A172 (cell line): ENCODE measurements at places on chromosomes 7 and 10.
A peak's percentile ranks its signal among the peaks of the same experiment; 100 is the strongest.

DNA sequence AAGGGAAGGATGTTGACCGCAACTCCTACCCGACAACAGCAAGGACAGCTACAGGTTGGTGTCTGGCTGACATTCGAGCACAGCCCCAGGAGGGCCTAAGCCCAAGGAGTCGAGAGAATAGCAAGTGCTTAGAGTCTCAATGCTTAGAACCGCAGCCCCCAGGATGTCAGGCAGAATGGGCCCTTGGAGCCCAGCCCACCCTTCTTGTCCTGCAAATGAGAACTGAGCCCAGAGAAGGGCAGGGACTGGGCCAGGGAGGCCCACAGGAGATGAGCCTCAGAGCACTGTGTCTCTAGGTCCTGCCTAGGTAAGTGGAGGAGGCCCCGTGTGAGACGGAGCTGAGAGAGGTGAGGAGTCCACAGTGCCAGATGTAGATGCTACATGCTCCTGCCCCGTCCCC is 173.3 kb upstream of the ZMIZ1 start:
- no peak for DNase-seq

- DNase-seq: no peak
These were observed 149.7 kb upstream of the EEPD1 start for GRCh38 chr7:36003343-36003742.

DNA sequence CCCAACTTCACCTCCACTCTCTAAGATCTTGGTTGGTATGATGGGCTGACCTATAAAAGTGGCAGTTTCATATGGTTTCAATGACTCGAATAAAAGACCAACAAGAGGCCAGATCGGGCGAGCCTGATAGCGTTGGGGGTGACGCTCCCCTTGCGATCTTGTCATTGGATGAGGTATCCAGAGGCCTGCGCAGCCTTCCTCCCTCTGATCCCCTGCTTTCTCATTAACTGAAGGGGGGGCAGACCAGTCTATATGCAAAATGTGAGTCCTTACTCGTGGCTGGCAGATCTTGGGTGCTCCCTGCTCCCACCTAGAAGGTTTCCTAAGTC is 937 bp upstream of the COBL start:
- no peak for DNase-seq

GRCh38 chr7:153948060-153948459 is 104.1 kb upstream of the DPP6 start:
- no peak for DNase-seq

DNA sequence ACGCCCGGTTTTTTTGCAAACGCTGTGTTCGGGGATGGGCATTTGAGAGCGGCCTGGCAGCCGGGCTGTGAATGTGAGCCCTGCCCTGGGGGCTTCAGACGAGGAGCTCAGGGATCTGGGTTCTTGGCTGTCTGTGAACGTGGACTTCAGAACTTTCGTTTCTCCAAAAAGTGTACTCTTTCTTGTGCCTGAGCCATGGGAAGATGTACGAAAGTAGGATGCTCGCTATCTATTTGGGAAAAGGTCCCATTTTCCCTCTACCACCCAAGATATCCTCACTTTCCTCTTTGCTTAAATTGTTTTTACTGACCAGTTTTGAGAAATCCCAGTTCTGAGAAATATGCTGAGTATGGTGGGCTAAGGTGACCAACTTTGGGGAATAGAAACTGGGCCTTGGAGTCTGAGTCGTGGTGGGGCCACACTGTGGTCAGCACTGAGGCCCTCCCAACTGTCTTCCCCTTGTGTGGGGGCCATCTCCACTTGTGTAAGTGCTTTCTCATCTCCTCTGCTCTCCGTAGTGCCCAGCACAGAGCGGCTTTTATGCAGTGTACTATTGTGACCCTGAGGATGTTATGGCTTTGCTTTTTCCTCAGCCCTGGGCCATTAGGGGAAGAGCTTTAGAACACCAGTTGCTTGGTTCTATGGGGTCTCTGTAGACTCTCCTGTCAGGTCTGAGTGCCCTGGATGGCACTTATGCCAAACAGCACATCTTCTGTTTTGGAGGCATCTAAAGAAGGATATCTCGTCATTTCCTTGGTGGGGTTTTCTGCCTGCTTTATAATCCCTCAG is 918 bp downstream of the DBNL start:
- no peak for DNase-seq

- DNase-seq: no peak
These were observed 459.3 kb upstream of the NRP1 start for GRCh38 chr10:33793793-33794192.

DNA sequence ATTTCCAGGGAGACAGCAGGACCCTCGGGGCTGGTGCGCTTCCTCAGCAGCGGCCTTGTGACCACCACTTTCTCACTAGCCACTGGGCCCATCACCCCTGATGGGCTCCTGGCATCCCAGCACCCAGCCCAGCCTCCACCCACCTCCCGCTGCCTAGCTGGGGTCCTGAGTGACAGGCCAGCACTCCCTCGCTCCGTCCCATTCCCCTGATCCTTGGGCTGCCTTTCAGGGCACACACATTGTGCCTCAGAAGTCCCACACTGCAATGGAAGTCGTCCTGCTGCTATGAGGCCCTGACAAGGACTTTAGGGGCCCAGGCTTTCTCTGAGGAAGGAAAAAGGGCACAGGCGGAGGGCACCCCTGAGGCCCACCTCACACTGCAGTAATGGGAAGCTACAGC is 12.4 kb downstream of the CAMK2B start:
- DNase-seq: no peak

DNA sequence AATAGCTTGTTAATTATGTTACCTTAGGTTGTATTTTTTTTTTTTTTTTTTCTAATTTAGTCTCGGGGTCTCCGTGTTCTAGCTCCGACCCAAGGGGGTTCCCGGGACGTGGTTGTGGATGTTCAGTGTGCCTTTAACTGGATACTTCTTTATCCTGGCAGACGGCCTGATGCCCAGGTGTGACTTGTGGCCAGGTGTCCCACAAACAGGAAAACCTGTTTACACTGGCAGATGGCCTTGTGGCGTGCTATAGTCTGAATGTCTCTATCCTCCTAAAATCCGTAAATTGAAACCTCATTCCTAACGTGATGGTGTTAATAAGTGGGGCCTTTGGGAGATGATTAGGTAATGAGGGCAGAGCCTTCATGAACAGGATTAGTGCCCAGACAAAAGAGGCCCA is 546.4 kb upstream of the C7orf33 start:
- no peak for DNase-seq

DNA sequence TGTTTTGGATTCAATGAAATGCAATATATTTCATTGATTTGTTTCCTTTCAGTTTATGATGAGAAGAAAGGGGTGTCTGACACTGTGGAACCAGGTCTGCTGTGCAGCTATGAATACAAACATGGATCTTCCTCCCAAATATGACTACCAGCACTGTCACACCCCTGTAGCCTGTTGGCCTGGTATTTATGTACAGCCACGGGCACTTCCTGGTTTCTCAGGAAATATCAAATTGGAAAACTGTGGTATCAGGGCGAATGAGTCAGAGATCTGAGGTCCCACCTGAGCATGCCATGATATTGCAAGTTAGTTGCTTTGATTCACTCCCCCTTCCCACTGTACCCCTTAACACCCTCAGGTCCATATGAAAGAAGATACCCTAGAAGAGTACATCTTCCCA is 87.8 kb downstream of the DNMBP start:
- peak; percentile 69 for DNase-seq

DNA sequence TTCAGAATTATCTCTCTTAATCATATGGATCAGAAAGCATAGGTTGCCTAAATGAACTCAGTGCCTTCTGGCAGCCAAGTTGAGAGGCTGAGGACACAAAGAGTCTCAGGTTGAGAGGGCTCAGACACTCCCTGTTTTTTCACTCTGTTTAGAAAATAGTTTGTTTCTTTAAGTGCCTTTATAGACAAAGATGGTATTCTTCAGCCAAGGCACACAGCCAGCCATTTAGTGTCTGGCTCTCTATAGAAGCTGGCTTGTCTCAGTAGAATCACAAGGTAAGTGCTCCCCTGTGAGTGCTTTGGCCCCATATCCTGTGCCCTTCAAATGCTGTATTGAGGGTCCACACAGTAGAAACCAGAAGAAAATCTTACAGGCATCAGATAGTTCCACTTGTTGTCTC is 3.6 kb downstream of the GPR158 start:
- no peak for DNase-seq

- DNase-seq: no peak
These were observed 681 bp upstream of the SPOCK2 start for GRCh38 chr10:72088889-72089575.

- DNase-seq: peak; percentile 65
These were observed 29.7 kb downstream of the AGAP3 start for GRCh38 chr7:151115836-151116418.

GRCh38 chr10:15863733-15864132 is 3.4 kb upstream of the MINDY3 start:
- no peak for DNase-seq

DNA sequence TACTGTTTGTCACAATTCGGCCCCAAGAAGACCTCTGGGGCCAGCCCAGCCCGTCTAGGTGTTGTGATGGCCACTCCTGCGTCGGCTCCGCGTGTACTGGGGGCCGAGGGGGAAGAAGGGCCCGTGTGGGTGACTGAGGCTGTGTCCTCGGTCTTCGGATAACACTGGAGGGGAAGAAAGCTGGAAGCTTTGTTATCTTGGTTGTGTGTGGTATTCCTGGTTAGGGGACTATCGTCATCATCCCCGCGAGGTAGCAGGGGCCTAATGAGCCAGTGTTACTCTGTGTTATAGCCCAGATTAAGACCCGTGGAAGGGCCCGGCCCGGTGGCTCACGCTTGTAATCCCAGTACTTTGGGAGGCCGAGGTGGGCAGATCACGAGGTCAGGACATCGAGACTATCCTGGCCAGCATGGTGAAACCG is 854 bp downstream of the MTG1 start:
- no peak for DNase-seq

GRCh38 chr7:90760892-90761291 is 164.8 kb downstream of the CDK14 start:
- no peak for DNase-seq

- DNase-seq: no peak
These were observed 38.4 kb upstream of the PLXNA4 start for GRCh38 chr7:132614428-132615318.

DNA sequence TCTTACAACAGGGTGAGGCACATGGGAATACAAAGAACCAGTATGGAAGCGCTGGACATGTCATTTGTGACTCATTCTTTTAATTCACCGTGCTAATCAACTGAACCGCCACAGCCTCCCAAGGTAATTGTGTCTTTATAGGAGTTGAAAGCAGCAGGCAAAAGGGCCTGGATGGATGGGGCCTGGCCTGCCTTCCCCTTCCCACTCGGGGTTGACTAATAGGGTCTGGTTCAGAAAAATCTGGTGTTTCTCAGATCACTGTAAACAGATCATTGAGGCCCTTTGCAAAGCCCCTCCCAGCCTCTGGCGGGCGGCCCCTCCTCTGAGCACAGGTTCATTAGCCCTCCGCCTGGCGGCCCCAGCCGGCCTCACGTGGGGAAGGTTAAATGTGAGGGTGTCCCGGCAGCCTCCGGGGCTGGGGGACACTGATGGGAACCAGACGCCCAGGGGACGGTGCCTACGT is 100.8 kb downstream of the EBF3 start:
- no peak for DNase-seq

DNA sequence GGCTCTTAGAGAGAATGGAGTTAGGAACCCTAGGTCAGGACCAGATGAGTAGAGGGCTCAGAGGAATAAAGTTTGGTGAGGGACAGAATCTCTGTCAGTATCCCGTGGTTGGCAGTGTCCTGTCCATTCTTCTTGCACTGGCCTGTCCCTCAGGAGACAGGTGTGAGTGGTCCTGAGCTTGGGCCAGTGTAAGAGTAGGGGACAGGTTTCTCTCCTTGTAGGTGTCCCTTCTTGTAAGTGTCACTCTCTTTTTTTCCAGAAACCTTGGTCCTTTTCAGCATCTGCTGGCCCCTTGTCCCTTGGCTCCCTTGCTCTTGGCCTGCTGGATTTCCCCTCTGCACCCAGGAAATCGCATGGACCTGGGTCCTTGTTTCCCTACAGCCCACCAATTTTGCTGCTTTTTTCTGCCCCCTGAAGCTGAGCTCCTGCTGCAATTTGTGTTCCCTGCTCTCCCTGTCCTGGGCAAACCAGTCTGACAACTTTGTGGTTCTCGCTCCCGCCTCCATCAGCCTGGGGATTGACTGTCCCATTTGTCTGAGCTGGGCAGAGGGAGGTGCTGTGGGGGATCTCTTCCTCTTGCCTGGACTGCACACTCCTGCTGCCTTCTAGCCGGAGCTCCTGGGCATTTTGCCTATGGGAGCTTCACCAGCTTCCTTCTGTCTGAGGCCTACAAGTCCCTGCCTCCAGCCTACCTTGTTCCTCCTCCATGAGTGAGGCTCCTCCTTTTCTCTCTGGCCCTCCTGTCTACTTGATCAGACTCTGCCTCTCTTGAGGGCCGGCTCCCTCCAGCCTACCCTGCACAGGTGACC is 6.5 kb downstream of the TSPAN14 start:
- peak; percentile 19 for DNase-seq

- no peak for DNase-seq
These were observed 168.1 kb downstream of the FAM107B start for GRCh38 chr10:14606633-14607032.

- no peak for DNase-seq
These were observed 117.6 kb downstream of the HTR7 start for GRCh38 chr10:90740265-90740664.

- no peak for DNase-seq
These were observed 218.2 kb upstream of the PODXL start for GRCh38 chr7:131774419-131775220.

GRCh38 chr10:61408105-61408504 is 45.1 kb downstream of the TMEM26 start:
- DNase-seq: no peak

- DNase-seq: no peak
These were observed 5.5 kb downstream of the ADRA2A start for GRCh38 chr10:111082102-111082975.

GRCh38 chr7:34242391-34242790 is 337.1 kb downstream of the BMPER start:
- no peak for DNase-seq

GRCh38 chr7:14023838-14024237 is 34.4 kb upstream of the ETV1 start:
- no peak for DNase-seq

DNA sequence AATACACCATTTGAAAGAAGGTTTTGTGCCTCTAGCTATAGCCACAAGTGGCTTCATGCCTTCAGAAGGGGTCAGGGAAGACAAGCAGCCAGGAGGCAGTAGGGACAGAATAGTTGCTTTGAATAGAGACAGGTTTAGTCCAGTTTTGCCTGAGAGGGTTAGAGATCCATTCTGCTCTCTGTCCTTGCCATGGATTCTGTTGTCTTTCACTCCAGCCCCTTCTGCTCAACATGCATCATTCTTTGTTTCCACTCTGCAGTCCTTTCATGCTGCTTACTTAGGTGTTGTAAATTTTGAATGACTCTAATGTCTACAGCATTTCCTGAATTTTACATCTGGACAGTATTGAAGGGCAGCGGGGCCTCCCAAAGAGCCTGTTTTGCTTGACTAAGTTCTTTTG is 60.3 kb downstream of the CNTNAP2 start:
- DNase-seq: no peak

GRCh38 chr7:81574723-81575326 is 195.0 kb downstream of the HGF start:
- no peak for DNase-seq

- no peak for DNase-seq
These were observed 7.3 kb upstream of the ADAP1 start for GRCh38 chr7:961546-962400.

- DNase-seq: peak; percentile 16
These were observed 864 bp downstream of the CDCA7L start for GRCh38 chr7:21944616-21945453.

GRCh38 chr10:103445767-103446567 is 6.2 kb downstream of the CALHM2 start:
- peak; percentile 91 for DNase-seq

GRCh38 chr10:116831790-116832189 is 17.5 kb upstream of the ENO4 start:
- no peak for DNase-seq

- no peak for DNase-seq
These were observed at the start of gene COL26A1 for GRCh38 chr7:101362334-101363195. COL26A1 (plus strand) TSS chr7:101362875; CDS start chr7:101363033, 158 bp downstream.
